ENCODE measurements at places on chromosomes 16 and 17.

GRCh38 chr16:53898993-53899392, 195.0 kb downstream of the FTO start:
- DNase-seq: no peak

DNA sequence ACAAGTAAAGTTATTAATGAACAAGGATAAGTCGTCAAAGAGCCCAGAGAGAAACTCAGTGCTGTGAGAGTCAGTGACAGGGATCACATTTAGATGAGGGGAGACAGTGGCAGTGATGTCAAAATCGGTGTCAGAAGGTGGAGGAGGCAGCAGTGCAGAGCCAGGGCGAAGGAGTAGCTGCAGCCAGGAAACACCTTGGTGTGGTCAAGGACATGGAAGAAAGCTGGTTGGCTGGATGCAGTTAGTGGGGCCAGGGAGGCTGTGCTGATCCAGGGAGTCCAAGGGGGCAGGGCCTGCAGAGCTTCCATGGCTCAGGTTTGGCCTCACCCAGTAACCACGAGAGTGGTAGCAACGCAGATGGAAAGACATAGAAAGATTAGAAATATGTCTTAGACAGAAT, 50.7 kb upstream of the ADORA2B start:
- DNase-seq: no peak

DNA sequence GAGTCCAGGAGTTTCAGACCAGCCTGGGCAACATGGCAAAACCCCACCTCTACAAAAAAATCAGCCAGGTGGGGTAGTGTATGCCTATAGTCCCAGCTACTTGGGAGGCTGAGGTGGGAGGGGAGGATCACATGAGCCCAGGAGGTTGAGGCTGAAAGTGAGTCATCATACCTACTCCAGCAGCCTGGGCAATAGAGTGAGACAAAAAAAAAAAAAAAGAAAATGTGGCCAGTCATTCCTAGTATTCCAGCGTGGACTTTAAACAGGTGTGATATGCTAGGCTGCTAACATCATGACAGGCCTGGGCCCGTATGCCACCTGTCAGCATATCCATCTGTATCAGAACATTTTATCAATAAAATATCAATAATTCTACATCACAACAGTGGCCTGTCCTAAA, 143.3 kb downstream of the AATF start:
- DNase-seq: no peak

DNA sequence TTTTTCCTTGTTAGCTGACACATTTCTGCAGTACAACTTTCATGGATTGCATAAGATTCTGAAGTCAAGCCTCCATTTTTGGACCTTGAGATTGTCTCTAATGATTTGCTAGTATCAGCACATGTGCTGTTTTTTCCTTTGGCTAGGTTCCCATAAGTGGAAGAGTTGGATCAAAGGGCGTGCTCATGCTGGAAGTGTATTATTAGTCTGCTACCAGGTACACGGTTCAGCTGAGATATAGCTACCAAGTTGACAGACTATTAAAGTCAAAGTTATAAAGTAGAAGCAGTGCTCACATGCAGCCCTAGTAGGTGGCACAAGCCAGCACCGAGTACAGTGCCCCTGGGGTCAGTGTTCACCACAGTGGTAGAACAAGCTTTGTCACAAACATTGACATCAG, 3.2 kb downstream of the FAHD1 start:
- no peak for DNase-seq

GRCh38 chr16:83402967-83403366, 404.8 kb upstream of the HSBP1 start:
- no peak for DNase-seq

DNA sequence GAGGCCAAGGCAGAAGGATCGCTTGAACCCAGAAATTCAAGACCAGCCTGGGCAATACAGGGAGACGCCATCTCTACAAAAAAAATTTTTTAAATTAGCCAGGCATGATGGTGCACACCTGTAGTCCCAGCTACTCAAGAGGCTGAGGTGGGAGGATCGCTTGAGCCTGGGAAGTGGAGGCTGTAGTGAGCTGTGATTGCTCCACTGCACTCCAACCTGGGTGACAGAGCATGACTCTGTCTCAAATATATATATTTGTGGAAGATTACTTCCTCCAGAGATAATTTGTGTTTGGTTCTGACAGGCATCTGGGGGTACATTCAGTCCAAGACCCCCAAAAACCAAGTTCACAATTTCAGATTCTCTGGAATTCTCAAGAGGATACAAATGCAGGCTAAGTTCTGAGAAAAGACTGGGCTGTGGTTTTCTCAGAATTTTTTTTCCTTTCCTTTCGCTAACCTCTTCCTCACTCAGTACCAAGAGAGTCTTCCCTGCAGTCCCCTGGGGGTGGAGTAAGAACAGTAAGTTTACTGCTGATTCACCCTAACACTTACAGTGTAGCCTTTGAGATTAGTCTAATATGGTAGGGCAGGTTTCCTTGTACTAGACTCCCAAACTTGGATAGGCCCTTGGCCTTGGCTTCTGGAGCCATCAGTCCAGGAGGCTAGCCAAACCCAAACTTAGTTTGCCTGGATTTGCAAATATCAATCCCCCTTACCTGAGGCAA, 15.1 kb downstream of the GSDMB start:
- no peak for DNase-seq

DNA sequence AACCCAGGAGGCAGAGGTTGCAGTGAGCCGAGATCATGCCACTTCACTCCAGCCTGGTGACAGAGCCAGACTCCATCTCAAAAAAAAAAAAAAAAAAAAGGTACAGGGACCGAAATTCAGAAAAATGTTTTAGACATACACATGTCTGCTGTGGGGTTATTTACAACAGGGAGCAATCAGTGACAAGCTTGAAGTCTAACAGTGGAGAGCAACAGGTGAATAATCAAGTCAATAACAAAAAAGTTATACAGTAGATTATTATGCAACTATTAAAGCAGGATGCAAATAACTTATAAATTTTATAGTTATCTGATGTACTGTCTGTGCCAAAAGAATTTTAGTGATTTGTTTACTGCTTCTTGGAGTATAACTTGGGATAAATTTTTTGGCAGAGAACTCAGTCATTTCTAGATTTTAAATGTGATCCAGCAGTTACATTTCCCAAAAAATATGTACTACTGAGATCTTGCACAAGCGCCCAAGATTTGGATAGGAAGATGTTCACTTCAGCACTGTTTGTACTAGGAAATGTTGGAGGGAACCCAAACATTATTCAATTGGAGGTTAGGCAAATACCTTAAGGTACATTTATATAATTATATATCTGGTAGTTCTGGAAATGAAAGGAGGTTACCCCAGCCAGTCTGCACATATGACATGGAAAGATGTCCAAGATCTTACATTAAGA, 34.1 kb downstream of the EEF2K start:
- no peak for DNase-seq

DNA sequence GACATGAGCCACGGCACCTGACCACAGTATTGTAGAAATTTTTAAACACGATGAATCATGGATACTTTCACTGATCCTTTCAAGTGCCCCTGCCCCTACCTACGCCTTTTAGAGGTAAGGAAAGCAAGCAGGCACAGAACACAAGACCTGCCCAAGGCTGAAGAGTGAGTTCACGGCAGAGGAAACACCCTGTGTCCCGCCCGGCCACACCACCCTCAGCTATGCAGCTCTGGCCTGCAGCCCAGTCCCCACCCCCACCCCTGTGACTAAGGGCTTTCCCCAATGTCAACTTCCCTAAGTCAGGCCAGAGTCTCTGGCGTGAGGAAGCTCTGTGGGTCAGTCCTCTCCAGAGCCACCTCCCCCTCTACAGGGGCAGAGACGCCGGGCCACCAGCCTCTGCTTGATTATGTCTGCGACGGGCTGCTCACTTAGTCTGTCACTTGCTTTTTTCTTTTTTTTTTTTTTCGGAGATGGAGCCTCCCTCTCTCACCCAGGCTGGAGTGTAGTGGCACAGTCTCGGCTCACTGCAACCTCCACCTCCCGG, 8.4 kb downstream of the SLC16A5 start:
- no peak for DNase-seq

GRCh38 chr16:68306633-68307032, 4.1 kb downstream of the SLC7A6OS start:
- DNase-seq: no peak

GRCh38 chr17:55664287-55664686, 58.4 kb downstream of the TMEM100 start:
- DNase-seq: no peak

- DNase-seq: no peak
Observed at GRCh38 chr17:50256826-50257618, 17.2 kb upstream of the TMEM92 start.

DNA sequence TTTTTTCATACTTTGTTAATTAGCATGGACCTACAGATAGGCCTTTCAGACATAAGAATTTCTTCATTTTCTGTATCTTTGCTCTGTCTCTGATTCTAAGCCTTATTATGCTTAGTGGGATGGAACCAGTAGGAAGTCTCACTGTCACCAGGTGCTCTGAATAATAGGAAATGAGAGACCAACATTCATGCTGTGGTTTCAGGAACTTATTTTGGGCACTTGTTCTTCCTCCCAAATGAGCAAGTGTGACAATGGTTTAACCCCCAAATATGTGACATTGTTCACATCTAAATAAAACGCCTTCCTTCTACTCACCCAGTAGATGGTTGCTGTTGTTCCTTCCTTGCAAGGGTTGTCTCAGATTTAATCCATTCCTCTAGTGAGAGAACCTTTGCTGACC, 100.2 kb downstream of the SYCE1L start:
- DNase-seq: no peak

DNA sequence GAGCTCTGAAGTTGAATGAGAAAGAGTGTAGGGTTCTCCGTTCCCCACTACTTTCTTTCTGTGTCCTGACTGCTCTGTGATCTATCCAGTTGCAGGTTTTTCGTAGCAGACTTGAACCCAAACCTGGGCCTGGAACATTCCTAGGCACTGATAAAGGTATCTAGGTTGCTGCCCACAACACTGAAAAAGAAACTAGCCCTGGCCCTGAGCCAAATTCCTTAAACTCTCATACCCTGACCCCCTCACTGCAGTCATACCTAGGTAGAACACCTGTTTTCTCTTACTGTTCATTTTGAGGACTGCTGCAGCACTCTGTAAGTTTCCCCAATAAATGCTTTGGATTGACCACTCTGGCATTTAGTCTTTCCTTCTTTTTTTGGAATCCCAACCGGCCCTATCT, 5.4 kb downstream of the HYDIN start:
- no peak for DNase-seq

DNA sequence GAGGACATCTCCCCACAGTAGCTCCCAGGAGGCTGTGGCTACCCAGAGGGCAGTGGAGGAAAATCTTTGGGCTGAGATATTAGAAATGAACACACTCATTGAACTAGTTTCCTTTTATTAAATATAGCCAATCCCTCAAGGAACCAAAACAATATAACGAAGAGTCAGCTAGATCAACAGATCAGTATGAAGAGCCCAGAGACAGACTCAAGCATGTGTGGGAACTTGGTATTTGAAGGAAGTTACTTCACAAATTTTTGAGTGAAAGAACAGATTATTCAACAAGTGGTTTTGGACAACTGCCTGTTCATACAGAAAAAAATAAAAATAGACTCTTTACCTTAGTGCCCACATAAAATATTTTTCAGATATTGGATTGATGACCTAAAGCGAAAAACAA, 183.6 kb upstream of the PMFBP1 start:
- no peak for DNase-seq

DNA sequence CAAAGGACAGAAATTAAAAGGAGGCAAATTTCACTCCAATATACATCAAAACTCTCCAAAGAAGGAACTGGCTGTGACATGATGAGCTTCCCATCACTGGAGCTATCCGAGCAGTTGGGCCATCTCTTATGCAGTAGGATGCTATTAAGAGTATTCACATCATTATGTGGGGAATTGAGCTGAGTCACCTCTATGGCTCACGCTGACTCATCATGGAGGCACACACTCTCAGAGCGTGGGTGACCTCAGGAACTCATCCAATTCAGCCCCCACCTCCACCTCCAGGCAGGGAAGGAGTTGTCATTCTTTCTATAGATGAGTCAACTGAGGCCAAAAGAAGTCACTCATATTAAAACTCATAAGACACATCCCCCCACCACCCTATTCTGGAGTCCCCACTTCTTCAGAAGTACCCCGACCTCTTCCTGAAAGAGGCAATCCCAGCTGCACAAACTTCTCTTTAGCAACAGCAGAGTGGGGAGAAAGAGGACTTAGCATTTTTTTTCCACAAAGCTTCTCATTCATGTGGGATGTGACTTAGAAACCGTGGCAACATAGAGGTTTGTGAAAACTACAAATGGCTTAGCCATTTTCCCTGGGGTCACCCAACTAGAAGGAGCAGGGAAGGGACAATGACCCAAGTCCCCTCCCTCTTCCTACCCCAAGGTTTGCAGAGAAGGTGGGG, 32.5 kb downstream of the ABCC12 start:
- no peak for DNase-seq

DNA sequence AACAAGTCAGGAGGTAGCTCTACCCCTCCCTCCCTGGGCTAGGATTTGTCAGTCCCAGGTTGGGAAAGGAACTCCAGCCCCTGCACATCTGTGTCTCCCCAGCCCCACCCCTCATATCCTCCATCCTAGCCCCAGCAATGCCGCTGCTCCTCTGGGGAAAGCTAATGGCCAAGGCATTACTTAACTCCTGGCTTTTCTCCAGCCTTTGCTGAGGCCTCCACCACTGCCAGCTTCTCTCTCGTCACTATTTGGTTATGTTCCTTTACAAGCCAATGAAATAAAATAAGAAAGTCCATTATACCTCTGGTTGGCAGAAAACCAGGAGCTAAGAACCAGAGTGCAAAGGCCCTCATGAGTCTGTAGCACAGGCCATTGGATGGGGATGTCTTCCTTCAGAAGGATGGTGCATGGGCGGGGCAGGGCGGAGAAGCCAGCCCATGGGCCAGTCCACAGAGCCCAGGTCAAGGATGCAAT, 171.0 kb downstream of the CCDC182 start:
- DNase-seq: no peak

- DNase-seq: peak; percentile 93
Observed at GRCh38 chr16:1351582-1352362, at the start of the genes GNPTG and TSR3. GNPTG (plus strand) TSS chr16:1351931; CDS start chr16:1351966, 35 bp downstream. TSR3 (minus strand) TSS chr16:1351878; CDS start chr16:1351804, 74 bp downstream.

DNA sequence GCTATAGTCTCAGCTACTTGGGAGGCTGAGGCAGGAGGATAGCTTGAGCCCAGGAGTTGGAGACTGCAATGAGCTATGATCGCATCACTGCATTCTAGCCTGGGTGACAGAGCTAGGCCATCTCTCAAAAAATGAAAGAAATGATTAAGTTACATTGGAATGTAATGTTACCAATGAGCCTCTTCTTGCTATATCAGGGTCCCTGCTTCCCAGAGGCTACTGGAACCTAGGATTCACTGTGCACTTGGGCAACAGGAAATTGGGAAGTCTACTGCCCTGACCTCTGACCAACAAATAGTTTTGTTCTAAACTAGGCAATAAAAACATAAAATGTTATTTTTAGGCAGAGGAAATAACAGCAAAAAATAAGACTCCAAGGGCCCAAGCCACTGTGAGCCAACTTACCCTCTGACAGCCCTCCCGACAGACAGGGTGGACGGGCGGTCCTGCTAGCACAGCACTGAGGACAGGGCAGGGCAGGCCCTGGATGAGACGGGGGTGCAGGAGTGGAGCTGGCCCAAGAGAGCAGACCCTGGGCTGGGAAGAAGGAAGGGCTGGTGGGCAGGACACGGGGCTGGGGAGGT, 27.5 kb downstream of the NSMCE1 start:
- no peak for DNase-seq

GRCh38 chr17:47905221-47905733, 9.2 kb downstream of the SP2 start:
- DNase-seq: no peak

All from NCI-H1930 (cell line).